Muscle of back (tissue), 13 donors: ENCODE measurements at places on chromosomes 11 and 22.

DNA sequence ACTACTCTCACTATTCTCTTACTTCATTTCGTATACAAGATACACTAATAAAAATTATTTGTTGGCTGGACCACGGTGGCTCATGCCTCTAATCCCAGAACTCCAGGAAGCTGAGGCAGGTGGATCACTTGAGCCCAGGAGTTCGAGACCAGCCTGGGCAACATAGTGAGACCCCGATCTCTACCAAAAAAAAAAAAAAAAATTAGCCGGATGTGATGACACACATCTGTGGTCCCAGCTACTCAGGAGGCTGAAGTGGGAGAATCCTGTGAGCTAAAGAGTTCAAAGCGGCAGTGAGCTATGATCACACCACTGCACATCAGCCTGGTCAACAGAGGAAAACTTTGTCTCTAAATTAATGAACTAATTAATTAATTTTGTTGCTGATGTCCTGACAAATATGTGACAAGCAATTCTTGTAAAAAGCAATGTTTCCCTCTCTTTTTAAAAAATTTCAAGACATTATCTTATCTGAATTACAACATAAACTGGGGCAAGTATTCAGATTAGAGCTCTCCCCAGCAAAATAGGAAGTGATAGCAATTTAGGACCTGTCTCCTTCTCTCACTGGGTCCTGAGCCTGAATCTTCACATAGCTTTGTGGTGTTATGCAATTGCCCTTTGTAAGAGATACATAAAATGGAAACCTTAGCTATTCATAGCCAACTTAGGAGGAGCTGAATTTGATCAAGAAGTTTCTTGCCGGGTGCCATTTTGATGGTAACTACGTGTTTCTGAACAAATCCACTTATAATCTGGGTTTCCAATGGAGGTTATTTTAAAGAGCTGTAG lies 17.6 kb upstream of the TMA7B start:
- no peak for DNase-seq

GRCh38 chr11:130894322-130895025 lies 21.8 kb downstream of the SNX19 start:
- DNase-seq = peak; percentile 74

GRCh38 chr22:24803064-24803542 lies 2.9 kb upstream of the SGSM1 start:
- DNase-seq = no peak

DNA sequence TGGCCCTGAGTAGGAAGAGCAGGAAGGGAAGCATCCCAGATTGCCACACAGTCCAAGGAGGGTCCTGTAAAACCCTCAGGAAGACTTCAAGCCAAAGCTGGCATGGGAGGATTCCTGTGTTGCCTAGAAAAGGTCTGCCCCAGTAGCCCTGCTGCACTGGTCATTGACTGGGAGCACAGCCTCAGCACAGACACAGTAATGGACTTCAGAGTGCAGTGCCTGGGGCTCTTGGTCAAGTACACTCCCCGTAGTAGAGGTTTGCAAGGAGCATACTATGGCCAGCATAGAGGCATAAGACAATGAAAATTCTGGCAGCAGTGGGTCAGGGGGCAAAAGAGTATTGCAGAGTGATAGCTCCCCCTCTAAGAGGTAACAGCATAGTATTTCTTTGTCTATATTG lies 36.2 kb upstream of the FJX1 start:
- DNase-seq = no peak

DNA sequence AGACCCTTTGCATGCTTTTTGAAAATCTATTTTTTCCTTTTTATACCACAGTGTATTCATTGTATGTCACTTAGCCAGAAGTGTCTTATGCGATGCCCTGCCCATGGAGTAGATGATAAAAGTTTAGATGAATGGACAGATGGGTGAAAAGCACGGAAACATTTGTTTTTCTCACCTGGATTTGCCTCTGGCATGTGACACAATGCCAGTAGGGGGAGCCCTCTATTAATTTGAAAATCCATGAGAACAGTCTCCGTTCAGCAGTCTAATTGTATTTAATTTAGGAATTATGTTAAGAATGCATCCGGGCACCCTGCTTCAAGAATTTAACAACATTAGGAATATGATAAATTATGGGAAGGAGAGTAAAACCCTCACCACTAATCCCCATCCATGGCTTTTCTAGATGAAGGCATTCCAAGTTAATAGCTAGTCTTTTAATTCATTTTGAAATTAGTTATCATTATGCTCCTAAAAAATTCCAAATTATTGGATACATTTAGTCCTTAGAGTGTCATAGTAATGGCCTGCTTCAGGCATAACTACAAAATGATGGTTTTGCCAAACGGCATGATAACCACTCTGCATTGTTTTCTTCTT lies 55.3 kb upstream of the ALKBH3 start:
- DNase-seq = no peak

DNA sequence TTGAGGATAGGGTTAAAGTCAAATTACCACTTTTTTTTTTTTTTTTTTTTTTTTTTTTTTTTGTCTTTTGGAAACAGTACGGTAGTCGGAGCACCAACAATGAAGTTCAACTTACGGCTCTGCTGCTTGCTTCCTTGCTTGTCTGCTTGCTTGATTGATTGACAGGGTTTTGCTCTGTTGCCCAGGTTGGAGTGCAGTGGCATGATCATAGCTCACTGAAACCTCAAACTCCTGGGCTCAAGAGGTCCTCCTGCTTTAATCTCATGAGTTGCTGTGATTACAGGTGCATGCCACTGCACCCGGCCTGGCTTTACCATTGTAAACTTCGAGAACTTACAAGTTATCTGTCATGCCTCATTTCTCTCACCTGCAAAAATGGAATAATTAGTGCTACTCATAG lies 5.8 kb downstream of the SGSM3 start:
- no peak for DNase-seq

- no peak for DNase-seq
Measured at GRCh38 chr22:49373801-49374226, 453.9 kb downstream of the BRD1 start.

- no peak for DNase-seq
Measured at GRCh38 chr22:23815541-23816155, 23.2 kb downstream of the DERL3 start.

DNA sequence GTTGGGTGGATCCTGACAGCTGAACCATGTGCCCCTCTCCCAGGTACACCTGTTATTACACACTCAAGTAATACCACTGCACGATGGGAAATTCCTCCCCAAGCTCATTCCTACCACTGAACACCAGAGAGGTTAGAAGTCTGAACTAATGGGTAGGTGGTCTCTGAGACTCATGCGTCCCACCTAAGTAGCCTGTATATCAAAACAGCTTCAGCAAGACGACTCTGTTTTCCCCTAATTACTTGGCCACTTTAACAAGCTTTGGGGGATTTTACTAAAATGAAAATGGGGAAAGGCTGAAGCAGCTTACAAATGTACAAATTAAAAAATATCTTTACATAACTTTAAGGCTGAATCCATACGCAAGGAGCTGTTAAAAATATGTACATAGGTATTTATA lies 29.4 kb downstream of the LGR4 start:
- no peak for DNase-seq

GRCh38 chr22:50175921-50176849 lies 5.7 kb downstream of the PANX2 start:
- no peak for DNase-seq

GRCh38 chr22:41368543-41369423 lies 13.0 kb upstream of the TEF start:
- peak; percentile 49 for DNase-seq

DNA sequence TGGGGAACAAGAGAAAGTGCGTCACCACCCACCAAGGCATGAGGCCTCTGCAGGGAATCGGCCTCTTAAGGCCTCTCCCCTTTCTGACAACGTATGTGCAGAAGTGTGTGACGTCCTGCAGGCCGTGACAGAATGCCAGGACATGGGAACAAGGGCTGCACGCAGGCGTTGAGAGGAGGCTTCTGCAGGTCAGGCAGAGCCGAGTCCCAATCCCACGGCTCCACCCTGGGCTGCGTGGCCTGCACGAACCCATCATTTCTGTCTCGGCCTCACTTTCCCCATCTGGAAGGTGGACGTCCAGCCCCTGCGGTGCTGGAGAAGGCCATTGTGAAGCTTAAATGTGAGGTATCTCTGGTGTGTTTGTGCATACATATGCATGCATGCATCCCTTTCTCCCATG lies 61.8 kb downstream of the SHANK2 start:
- DNase-seq = no peak

- DNase-seq = no peak
Measured at GRCh38 chr11:129593098-129593497, 217.4 kb downstream of the BARX2 start.

DNA sequence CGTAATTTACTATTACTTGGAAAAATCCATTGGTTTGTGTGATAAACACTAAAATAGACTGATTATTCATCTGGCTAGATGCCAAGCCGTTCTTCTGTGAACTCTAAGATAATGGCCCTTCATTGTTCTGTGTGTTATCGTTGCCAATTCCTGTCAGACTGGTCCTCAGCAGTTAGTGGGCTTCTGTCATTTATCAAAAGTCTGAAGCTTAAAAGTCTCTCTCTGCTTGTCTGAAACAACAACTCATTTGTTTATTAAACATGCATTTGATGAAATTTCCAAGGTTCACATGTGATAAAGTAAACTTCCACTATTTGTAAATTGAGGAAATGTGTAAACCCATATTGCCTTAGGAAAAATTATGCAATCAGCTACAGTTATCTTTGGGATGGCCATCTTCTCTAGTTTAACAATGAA lies 21.1 kb upstream of the RDX start:
- no peak for DNase-seq

DNA sequence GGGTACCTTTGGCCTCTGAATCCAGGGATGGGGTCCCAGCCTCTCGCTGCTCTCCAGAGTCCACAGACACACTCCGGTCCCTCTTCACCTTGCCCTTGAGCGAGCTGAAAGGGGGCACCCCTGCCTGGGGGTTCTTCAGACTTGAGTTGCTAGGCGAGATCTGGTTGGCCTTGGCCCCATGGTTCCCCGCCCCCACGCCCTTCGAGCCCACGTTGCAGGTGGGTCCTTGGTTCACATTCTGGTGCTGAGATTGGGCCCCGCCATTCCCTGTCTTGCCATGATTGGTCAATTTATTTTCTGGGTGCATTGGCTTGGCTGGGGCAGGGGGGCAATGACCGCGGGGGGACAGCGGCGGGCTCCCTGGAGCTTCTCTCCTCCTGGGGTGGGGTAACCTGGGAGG lies 17.5 kb downstream of the BCL9L start:
- no peak for DNase-seq

- DNase-seq = no peak
Measured at GRCh38 chr11:15613251-15613650, 498.5 kb downstream of the INSC start.

- DNase-seq = peak; percentile 34
Measured at GRCh38 chr11:92384358-92384757, 159.7 kb downstream of the FAT3 start.

DNA sequence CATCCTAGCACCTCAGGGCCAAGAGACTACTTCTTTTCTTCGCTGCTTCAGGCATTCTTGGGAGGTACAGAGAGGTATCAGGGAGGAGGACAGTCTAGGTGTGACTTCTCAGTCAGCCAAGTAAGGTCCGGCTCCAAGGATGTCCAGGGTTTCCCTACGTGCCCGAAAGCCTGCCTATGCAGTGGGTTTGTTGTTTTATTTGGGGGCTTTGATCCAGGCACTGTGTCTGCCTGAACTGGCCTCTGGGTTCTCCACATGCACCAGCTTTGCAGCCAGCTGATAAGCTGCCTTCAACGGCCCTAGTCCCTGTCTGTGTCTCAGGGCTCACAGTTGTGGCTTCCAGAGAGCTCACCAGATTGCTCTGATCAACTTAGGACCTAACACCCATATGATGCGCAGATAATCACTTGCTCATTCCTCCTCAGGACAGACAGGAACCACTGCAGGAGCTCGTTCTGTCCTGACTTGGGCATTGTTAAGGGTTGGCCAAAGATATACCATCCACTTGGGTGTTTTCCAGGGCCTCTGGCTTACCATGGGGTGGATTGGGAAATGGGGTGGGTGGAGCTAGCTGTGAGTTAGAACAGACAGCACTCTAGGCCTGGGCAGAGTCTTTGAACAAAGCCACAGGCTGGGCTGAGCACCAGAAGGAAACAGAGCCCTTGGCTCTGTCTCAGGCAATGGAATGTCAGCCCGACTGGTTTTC lies 45.5 kb upstream of the CRYBB3 start:
- DNase-seq = no peak

DNA sequence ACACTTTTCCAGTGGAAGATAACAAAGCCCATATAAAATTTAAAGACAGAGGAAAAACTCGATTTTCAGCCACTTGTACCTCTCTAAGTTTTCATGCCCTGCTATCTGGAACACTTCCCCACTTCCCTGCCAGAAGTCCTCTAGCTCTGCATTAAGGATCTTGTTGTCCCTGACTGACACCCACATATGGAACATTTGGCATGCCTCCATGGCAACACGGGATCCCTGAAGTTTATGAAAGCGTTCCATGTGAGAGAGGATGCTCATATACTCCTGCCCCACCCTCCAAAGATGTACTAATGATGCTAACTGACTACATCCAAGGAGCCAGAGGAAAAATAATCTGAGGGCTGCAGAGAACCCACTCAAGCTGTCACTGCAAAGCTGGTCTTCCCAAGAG lies 8.8 kb upstream of the C11orf91 start:
- no peak for DNase-seq

DNA sequence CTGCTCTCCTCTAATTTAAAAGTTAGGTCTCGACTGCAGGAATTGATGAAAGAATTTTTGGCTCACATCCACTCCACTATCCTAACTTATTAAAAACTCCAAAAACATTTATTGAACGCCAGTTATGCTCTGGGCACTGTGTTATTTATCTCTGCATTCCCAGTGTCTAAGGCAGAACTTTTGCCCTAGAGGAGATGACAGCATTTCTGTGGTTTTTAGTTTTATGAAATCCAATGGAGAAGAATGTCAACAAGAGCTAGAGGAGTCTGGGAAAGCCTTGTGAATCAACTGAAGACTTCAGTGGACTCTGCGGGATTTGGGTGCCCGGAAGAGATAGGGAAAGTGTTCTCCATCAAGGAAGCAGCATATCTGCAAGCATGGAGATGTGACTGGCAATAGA lies 217.0 kb upstream of the PGR start:
- no peak for DNase-seq

GRCh38 chr22:38114484-38115398 lies 4.3 kb upstream of the BAIAP2L2 start:
- DNase-seq = peak; percentile 82

GRCh38 chr11:61543606-61544306 lies 35.2 kb downstream of the LRRC10B start:
- DNase-seq = no peak

DNA sequence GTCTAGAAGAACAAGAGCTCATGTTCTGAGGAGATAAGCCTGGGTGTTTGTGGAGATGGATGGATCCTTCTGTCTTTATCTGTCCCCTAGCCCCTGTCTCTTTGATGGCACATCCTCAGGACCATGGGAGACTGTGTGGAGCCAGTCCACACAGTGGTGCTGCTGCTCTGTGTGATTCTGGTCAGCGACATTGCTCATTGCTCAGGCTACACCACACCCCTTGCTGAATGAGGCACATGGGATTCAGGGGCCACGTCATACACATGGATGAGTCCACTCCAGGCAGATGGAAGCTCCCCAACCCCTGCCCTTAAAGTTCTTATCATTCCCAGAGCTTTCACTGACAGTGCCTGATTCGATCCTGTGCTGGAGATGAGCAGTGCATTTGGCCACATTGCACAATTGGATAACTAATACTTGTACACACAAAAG lies 222.2 kb downstream of the NAV2 start:
- no peak for DNase-seq

GRCh38 chr11:72781313-72782080 lies 12.3 kb downstream of the STARD10 start:
- DNase-seq = no peak

GRCh38 chr11:62847767-62848314 lies 8.5 kb upstream of the WDR74 start:
- DNase-seq = no peak
